ENCODE measurements at places on chromosomes 16 and 17. TPM values are rescaled to one million over a fixed set of nuclear protein-coding genes. Genes with fewer than 3 reads are reported as not detected.

DNA sequence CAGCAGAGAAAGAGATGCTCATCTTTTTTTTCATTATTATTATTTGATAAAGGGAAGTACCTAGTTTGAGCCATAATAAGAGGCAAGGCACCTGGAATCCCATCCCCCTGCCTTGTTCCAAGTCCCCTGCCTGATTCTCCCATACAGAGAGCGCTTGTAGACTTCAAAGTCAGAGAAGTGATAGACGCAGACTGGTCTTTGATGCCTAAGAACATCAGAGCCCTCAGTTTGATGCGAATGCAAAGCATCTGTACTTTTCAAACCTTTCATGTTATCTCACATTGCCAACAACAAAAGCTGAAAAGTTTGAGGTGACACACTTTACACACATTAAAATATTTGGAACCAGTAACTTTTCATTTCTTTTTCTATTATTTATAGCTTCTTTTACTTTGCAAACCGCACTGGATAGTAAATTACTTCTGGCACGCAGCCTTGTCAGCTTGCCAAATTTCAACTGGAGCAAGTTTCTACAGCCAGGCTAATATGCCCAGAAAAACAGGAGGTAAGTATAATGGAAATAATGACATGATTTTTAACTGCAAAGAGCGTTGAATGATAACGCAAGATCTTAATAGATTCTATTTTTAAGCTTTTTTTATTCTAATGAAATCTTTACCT is 5.9 kb upstream of the UTP6 start:
- no peak for DNase-seq

Gene HSF5
- not detected for total RNA-seq

GRCh38 chr17:18006495-18007239 is 32.3 kb downstream of the ATPAF2 start:
- no peak for DNase-seq

GRCh38 chr17:5557485-5557884 is 26.8 kb downstream of the NLRP1 start:
- DNase-seq: no peak

Gene INCA1
- total RNA-seq: 1.8 TPM

GRCh38 chr16:19936441-19936840 is 51.8 kb upstream of the GPRC5B start:
- DNase-seq: no peak

Gene FBXW10
- total RNA-seq: 0.51 TPM

DNA sequence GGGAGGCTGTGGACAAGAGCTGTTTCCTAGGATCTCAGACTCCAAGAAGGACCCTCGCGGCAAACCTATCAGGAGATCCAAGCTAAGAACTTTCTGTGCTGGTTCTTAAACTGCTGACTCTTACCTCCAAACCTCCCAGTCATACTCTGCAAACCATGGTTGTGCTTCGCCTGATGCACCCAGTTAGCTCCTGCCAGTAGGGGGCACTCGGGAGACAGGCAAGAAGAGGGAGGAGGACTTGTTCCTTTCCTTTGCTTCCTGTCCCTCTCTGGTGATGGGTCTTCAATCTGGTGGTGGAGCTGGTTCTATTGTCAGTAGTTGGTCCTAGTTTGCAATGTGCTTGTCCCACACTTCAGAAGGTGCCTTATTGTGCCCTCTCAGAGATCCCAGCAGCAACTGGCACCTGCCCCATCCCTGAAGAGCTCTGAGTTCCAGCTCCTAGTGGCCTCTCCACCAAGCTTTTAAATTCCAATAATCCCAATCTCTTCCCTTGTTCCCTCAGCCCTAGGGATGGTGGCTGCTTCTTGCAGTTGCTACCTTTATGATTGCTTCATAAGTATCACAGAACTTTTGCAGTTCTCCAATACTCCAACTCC is 113.5 kb upstream of the RPL38 start:
- no peak for DNase-seq

Gene TMEM235
- not detected for total RNA-seq

Data from cardiac septum (tissue), 1 donor.